ENCODE measurements at places on chromosomes 1 and 21.

DNA sequence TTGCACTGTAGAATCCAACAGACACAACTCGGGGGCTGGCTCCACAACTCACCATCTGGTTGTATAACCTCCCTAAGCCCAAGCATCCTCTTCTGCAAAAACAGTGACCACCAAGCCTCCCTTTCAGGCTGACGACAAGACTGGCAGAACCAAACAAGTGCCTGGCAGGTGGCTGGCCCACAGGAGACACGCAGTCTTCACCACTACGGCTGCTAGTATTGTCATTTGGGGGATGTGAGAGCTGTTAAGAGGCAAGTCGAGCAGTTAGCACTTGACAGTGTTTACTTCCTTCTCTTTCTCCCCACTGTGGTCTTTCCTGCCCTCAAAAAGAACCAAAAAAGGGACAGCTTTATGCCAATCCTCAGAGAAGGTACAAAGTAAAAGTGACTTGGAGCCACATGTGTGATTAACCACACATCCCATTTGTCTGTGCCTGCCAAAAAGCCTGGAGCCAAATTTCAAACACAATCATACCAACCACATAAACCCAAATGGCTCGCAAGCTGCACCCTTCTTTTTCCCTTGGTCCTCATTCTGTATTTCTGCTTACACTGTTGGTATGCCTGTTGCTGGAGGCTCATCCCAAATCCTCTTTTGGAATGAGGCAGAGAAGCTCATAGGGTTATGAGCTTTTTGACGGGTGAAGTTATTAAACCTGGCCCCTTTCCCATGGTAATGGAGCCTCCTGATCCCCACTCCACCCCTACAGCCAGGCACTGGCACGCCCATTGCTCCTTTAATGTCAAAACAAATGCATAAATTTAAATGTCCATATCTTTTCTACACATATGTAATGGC, 94.1 kb downstream of the TGFBR3 start:
- DNase-seq, result no peak

DNA sequence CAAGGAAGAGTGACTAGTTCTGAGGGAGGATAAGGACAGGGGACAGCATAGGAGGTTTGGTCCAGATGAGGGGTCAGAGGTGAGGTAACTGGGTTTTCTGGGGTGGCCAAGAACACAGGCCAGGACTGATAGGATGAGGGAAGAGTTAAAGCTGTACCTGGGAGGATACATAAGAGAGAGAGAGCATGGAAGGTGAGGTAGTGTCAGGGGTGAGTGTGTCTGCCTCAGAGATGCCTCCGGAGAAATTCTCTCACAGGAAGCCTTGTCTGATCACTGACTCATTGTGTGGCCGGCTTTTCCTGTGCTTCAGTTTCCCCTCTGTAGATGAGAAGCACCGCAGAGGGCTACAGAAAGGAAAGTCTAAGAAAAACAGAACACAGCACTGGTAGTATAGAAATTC, 40.2 kb downstream of the FASLG start:
- no peak for DNase-seq

GRCh38 chr1:22903113-22903512, 69.6 kb downstream of the LACTBL1 start:
- DNase-seq, result no peak

DNA sequence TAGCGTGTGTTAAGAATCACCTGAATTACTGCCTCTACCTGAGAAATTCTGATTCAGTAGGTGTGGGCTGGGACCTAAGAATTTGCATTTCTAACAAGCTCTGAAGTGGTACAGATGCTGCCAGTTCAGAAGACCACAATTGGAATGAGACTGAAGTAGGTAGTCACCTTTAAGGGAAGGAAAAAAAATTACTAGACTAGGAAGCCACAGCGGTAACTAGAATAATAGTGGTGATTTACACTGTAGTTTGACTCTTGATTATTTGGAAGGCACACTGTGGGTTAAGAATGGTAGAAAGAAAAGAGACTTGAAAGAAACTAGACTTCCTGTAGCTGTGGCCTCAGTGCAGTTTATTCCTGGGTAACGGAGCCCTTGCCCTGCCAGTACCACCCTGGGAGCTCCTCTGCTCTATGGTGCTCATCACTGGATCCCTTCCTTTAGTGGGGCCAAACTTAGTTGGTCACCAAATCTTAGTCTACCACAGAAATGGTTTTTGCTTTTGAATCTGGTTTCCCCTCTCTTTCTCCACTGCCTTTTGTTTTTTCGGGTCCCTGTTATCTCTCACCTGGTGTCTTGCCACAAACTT, 43.6 kb downstream of the ARID1A start:
- no peak for DNase-seq

GRCh38 chr1:94803517-94804441, 16.4 kb upstream of the SLC44A3 start:
- DNase-seq, result no peak

DNA sequence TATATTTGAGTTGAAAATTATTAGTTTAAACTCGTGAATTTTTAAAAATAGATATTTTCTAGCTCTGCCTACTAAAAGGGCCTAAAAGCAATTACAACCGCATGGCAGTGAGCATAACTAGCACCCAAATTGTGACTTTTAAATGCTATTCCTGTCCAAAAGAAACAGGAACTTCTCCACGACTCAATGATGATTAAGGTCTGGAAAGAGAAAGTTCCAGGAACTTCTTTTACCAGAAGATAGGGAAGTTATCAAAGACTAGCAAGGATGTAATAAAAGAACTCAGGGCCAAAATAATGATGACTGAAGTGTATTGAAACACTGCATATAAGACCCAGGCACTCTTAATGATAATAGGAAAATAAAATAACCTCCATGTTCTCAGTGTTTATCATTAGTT, 313.0 kb downstream of the PLPP3 start:
- no peak for DNase-seq

DNA sequence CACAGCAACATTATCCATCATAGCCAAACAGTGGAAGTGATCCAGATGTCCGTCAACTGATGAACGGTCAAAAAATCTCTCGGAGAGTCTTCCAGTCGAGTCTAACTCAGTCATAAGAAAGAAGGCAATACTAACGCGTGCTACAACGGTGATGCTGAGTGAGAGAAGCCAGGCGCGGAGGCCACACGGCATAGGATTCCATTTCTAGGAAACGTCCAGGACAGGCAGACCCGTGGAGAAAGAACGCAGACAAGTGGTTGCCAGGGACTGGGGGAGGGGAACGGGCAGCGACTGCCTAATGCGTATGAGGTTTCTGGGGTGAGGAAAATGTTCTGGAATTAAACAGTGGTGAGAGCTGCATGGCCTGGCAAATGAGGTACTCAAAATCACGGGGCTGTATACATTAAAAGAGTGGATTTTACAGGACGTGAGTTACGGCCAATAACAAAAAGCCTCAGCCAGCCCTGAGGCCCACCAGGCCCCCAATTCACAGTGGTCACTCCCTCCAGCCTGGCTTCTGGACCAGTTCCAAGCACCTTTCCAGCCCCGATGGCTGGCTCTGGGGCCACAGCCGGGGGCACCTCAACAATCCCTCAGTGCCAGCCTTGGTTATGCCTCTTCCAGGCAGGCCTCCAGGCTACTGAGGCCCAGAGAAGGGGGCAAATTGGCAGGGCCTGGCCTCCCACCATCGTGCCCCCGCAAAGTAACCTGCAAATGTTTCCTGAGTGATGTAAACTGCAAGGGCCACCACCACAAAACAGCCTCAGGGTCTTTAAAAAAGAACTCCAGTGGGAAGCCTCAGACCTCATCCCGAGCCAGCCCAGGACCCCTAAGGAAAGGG, 3.4 kb downstream of the WNT9A start:
- no peak for DNase-seq

DNA sequence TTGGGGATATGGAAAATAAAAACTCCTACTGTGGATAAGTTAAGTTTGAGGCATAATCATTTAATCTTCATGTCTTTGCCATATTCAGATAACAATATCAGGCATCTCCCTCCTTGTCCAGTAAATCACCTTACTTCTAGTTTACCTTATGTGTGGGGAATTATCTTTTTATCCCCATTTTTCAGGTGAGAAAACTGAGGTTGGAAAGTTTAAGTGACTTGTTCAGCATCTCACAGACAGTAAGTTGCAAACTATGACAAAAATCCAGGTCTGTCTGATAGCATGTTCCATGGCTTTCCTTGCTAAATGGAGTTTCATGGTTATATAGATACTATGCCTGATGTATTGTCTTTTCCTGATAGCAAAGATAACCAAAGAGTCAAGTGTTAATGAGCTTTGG, 79.7 kb downstream of the TMEM200B start:
- DNase-seq, result no peak
